ENCODE measurements at places on chromosomes 7 and 10.

- H3K36me3 ChIP-seq = no peaks in the 10 kb centered on the region
- H3K4me1 ChIP-seq = no peaks in the 10 kb centered on the region
- no peak overlapping the region for H3K27ac ChIP-seq
- no peak overlapping the region for H3K4me3 ChIP-seq
- H3K27me3 ChIP-seq = peaks cover 4% of the 10 kb centered on the region
- no peak for DNase-seq
These were observed 503.5 kb downstream of the KIF20B start for GRCh38 chr10:90204956-90205314.

DNA sequence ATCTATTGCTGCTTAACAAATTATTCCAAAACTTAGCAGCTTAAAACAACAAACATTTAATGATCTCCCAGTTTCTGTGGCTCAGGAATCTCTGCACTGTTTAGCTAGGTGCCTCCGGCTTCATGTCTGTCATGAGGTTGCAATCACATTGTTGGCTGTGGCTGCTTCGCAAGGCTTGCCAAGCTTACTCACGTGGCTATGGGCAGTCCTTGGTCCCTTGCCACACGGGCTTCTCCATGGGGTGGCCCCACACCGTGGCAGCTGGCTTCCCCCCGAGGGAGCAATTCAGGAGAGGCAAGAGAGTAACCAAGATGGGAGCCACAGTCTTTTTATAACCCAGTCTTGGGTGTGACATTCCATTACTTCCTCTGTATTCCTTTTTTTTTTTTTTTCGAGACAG is 67.4 kb downstream of the NEURL1 start:
- peaks cover 26% of the 10 kb centered on the region for H3K27me3 ChIP-seq
- H3K36me3 ChIP-seq = no peaks in the 10 kb centered on the region
- H3K4me1 ChIP-seq = no peaks in the 10 kb centered on the region
- no peak overlapping the region for H3K4me3 ChIP-seq
- H3K27ac ChIP-seq = no peak overlapping the region
- DNase-seq = no peak

- H3K27me3 ChIP-seq = peaks cover 81% of the 10 kb centered on the region
- H3K27ac ChIP-seq = peak overlapping the region; percentile 1
- H3K4me3 ChIP-seq = peak overlapping the region; percentile 15
These were observed 3.1 kb upstream of the HOXA9 start for GRCh38 chr7:27168265-27168947.

DNA sequence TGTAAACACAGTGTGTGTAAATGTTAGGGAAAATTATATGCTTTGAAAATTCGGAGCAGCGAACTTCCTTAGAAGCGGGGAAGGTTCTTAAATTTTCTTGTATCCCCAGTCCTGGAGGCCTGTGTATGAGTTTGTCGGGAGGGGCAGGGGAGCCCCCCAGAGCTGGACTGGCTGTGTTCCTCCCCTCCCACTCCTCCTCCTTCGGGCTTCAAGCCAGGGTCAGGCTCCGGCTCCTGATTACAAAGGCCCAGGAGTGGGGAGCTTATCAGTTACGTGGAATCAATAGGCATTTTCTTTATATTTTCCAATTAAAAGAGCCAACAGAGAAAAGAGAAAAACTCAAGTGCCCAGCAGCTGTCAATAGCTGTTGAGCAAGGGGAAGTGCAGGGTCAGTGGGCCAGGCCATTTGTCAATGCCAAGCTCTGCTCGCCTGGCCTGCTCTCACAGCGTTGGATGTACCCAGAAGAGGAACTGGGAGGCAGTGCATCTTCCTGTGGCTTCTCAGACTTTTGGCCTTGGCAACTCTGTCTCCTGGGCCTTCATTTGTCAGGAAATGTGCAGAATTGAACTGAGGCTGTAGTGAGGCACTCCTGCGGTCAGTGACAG is 156.9 kb upstream of the PCBD1 start:
- no peaks in the 10 kb centered on the region for H3K36me3 ChIP-seq
- no peak overlapping the region for H3K27ac ChIP-seq
- H3K4me3 ChIP-seq = no peak overlapping the region
- H3K27me3 ChIP-seq = no peaks in the 10 kb centered on the region
- H3K4me1 ChIP-seq = no peaks in the 10 kb centered on the region

DNA sequence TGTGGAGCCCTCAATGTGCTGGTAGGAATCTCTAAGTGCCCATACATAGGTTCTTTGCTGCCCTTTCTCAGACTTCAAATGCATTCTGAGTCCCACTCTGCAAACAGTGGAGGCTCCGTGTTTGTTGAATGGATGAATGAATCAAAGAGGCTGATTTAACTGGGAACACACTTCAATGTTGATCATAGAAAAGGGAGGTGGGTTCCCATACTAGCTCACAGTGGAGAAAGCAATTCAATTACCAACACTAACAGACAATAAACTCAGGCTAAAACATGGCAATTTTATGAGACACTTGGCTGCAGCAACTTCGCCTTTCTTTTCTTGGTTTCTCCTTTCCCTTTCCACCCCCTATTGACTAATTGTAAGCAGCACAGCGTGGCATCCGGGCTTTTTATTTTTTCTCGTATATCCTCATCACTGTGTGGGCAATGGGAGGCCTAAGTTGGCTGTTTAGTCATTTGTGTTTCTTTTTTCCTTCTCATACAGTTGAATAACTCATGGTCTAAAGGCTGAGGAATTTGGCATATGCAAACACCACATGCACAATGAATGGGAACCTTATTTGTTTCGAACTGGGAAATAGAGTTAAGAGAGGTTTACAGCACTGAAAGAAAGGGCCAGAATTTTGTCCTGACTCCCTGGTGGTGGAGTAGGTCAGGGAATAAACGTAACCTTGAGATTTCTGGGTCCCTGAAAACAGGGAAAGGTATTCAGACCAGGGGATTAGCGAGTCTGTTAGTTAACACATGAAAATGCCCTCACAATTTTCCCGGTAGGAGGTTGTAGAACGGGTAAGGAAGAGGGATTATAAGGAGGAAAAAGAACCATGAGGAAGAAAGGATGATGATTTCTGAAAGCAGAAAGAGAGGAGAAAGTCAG is 858.5 kb downstream of the KCNMA1 start:
- no peaks in the 10 kb centered on the region for H3K27me3 ChIP-seq
- no peak for DNase-seq
- no peaks in the 10 kb centered on the region for H3K36me3 ChIP-seq
- H3K4me3 ChIP-seq = no peak overlapping the region
- no peaks in the 10 kb centered on the region for H3K4me1 ChIP-seq
- no peak overlapping the region for H3K27ac ChIP-seq

DNA sequence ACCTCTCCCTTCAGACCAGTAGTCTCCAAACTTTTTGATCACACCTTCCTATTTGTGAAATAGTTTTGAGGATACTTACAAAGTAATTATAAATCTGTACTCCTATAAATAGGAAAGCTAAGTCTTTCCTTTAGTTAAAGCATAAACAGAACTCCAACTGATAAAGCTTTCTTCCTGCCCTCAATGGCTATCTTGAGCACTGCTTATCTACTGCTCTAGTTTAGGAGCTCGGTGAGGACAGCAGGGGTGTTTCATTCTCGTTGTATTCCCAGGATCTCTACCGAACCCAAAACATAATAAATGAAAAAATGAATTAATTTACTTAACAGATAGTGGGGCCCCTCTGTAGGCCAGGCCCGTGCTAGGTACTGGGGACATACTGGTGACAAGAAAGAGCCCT is 17.7 kb downstream of the SORBS1 start:
- no peak for DNase-seq
- no peaks in the 10 kb centered on the region for H3K36me3 ChIP-seq
- H3K4me1 ChIP-seq = no peaks in the 10 kb centered on the region
- H3K4me3 ChIP-seq = no peak overlapping the region
- H3K27ac ChIP-seq = no peak overlapping the region

Measured in activated naive CD8-positive, alpha-beta T cell treated with anti-CD3 and anti-CD28 coated beads, Interleukin-2, amount 50 U/mL, for 24 hours (primary cell).